ENCODE measurements at places on chromosomes 7 and 10.

- DNase-seq, result no peak
Measured at GRCh38 chr7:52085610-52086009, 769.0 kb upstream of the COBL start.

- DNase-seq, result no peak
Measured at GRCh38 chr10:63364918-63365317, 100.9 kb downstream of the JMJD1C start.

DNA sequence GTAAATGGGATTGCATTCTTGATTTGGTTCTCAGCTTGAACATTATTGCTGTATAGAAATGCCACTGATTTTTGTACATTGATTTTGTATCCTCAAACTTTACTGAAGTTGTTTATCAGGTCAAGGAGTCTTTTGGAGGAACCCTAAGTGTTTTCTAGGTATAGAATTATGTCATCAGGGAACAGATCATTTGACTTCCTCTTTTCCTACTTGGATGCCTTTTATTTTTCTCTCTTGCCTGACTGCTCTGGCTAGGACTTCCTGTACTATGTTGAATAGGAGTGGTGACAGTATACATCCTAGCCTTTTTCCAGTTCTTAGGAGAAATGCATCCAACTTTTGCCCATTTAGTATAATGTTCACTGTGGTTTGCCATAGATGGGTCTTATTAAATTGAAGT lies 48.8 kb downstream of the ANXA8 start:
- no peak for DNase-seq

GRCh38 chr10:29619241-29619669 lies 15.5 kb downstream of the SVIL start:
- no peak for DNase-seq

DNA sequence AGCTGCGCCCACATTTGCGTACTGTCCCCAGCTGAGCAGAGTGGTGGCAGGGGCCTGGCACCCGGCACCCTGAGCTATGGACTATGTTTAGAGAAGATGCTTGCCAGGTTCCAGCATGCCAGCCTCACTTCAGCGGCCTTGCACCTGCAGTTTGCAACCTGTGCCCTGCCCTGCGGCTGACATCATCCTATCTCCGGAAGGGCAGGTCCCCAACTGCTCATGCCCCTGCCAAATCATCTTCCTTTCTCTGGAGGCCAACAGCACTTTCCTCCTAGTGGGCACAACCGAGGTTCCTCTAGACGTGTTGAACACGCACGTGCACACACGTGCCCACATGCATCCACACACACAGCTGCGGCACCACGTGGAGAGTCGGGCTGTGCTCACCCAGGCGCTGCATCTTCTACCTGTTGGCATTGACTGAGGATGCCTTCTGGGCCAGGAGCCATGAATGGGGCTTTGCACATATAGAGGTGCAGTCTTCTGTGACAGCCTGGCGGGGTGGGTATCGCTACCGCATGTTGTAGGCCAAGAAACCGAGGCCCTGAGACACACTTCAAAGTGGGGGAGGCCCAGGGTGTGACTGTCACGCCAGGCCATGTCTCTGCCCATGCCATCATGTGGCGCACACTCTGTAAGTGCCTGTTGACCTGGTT lies 24.5 kb downstream of the CNPY1 start:
- no peak for DNase-seq

DNA sequence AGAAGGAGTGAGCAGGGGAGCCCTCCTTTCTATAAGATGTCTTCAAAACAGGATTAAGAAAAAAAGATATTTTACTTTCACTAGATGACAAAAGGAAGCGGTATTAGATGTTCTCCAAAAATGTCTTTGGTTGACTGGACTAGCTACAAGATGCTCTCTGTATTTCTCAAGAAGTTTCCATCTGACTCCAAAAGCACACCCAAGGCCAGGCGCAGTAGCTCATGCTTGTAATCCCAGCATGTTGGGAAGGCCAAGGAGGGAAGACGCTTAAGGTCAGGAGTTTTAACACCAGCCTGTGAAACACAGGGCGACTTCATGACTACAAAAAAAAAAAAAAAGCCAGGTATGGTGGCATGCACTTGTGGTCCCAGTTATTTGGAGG lies 84.5 kb downstream of the PIP4K2A start:
- DNase-seq, result peak; percentile 71

DNA sequence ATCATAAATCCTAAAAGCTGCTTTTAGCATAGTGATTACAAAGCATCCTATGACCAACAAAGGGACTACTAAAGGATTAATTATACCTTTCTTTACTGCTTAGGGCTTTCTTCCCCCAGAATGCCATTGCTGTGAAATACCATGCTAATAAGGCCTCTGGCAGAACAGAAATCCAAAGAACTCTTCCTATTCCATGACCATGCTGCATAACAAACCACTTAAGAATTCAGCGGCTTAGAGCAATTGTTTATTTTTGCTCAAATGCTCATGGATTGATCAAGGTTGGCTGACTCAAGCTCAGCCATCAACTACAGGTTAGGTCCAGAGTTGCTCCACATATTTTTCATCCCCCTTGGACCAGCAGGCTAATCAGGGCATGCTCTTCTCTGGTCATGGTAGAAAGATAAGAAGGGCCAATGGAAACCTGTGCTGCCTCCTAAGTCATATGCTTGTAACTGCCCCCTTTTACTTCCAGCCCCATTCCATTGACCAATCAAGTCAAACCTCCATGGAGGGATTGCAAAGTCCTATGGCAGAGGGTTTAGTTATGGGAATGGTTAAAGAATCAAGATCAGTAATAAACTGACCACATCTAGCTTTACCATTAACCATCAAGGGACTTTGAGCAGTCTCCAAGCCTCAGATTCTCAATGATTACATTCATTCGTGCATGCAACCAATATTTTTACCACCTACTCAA lies 244.4 kb upstream of the FZD1 start:
- no peak for DNase-seq

DNA sequence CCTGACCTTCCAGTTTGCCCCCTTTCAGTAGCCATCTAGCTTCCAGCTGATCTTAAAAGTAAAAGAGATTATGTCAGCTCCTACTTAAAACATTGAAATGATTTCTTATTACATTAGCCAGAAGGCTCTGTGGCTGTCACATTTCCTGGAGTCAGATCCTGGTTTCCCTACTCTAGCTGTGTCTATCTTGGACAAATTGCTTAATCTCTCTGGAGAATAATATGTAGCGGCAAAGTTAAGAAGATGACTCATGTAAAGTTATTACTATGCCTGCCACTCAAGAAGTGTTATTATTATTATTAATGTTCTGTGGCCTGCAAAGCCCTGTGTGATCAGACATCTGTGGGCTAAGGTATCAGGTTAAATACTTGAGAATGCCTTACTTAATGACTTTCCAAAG lies 107.2 kb downstream of the RUNDC3B start:
- DNase-seq, result no peak

DNA sequence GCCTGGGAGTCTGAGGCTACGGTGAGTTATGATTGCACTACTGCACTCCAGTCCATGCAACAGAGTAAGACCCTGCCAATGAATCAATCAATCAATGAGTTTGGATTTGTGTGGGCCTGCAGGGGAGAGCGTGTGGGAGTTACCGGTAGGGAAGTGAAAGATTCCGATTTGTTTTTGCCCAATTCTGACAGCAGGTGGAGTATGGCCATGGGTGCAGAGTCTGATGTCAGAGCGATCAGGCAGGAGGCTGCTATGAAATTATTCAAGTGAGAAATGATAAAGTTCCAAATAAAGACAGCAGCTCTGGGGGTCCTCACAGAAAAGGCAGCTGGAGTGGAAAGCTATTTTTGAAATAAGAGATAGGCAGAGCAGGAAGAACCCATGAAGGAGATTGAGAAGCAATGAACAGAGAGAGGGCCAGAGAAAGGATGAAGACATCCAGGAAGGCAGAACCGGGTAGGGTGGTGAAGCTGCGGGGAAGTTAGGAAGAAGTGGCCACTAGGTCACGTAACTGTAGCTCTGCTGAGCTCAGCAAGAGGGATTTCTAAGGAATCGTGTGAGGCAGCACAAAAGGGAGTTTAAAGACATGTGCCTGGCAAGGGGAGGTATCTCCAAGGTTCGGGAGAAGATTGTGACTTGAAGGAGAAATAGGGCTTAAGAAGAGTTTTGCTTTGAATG lies 93.7 kb upstream of the NMT2 start:
- no peak for DNase-seq

GRCh38 chr10:121501796-121502195 lies 96.4 kb downstream of the FGFR2 start:
- DNase-seq, result no peak

GRCh38 chr10:14405076-14406065 lies 74.6 kb upstream of the FRMD4A start:
- no peak for DNase-seq

GRCh38 chr10:120328647-120329046 lies 128.4 kb upstream of the PLPP4 start:
- no peak for DNase-seq

DNA sequence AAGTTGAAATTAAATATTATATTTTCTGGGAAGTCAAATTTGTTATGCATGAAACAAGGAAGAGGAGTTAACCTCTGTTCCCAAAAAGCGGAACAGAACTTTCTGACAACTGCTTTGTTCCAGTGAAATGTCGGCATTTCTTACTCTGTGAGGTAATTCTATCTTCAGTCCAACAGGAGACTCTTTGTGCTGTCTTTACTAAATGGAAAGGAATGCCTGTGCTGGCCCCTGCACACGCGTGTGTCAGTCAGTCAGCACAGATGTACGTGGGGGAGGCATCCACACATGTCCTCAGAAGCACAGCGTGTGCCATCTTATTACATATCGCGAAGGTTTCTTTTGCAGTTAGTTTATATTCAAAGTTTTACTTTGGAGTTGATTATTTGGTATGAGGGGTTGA lies 37.5 kb downstream of the NET1 start:
- DNase-seq, result no peak

DNA sequence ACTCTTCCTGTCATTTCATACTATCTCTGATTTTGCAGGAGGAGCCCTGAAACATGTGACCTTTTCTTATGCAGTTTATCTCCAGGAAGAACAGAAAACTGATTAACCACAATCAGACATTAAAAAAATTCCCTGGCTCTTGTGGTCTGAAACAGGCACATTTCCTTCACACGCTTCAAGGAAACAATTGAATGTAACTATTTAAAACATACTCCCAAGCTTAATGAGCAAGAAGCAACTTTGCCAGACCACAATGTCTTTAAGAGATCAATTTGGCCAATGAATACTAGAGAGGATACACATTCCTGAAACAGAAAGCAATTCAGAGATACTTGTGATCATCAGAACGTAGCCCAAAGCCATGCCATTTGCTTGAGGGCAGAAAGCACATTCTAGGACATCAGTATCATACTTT lies 65.8 kb downstream of the PIP4K2A start:
- no peak for DNase-seq

DNA sequence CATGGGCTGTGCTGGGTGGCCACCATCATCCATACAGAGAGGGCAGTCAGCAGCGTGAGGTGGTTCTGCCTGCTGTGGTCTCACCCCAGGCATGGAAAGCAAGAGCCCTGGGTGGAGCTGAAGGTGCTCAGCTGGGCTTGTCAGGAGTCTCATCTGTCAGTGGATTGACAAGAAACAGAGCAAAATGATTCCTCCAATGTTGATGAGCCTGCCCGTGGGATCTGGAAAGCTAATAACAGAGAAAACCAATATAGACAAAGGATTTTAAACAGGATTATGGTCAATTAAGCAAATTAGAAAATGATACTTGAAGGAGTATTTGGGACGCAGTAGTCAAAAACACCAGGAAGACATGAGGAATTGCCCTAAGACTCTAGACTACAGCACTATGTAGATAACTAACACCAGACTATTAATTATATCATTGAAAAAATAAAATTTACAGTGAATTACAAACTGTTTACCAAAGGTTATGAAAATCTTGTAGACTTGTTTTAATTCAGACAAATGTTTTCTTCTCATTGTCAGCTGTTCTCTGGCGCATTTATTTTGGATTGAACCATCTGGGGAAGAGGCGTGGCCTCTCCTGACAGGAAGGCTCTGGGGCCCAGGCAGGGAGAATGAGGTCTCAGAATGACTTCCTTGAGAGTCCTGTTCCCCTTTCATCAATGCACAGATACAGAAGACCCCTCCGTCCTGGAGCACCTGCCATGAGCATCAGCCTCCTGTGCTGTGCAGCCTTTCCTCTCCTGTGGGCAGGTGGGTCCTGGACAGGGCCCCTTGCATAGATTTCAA lies 211.2 kb upstream of the PRSS58 start:
- no peak for DNase-seq

DNA sequence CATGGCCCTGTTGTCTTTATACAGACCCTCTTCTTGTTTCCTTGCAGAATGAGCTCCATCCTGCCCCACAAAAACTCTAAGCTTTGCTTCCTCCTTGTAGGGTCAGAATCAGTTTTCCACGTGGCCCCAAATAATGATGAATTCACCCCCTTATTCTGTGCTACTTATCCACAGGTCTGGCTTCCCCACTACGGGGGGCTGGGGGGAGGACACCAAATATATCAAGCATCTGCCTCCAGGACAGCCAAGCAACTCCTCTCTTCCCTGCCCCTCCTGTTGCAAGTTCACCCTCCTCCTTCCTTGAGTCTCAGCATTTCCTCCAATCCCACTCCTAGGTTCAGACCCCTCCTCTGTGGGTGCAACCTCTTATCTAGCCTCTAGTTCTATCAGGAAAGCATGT lies 743.3 kb downstream of the GRID1 start:
- no peak for DNase-seq

GRCh38 chr7:134885967-134886352 lies 100.3 kb upstream of the AGBL3 start:
- DNase-seq, result no peak

GRCh38 chr10:22742678-22743077 lies 28.3 kb upstream of the PIP4K2A start:
- no peak for DNase-seq

DNA sequence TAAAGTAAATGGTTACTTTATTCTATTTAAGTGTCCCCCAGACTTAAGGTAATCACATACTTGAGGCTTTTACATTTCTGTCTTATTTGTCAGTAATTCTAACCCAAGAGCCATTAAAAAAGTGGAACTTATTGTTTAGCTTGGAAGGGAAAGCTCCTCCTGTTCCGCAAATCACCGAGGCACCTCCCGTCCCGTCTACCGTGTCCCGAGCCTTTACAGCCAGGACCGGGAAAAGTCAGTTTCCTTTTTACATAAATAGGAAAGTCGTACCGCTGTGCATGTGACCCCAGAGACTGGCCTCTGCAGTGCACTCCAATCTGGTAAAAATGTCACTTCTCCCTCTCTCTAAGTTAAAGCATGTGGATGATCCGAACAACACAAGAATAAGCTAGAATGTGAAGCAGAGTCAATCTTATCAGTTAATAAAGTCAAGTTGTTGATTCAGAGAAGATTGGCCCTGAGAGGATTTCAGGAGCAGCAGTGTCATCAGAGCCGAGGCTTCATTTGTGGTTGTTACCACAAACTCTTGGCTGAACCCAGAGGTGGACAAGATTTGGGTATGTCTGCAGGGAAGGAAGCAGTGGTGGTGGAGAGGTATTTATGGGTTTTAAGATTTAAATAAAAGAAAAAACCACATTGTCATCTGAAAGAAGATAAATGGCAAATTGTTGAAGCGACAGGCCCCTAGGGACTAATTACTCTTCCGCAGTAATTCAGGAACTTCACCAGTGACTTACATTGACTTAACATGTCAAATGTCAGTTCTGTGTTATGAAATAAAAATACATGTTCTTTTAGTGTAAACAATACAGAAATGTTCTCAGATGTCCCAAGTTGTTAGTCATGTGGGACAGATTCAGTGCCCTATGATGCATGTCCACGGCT lies 316.6 kb upstream of the ZNF32 start:
- DNase-seq, result no peak
